ENCODE measurements at places on chromosomes 12 and 14. TPM values are rescaled to one million over a fixed set of nuclear protein-coding genes. Genes with fewer than 3 reads are reported as not detected.

FAM186B gene
- total RNA-seq = 0.59 TPM

SLC17A8 gene
- total RNA-seq = not detected

RPAP3 gene
- total RNA-seq = 11.4 TPM

FOXM1 gene
- 2.4 TPM for total RNA-seq

BTG1 gene
- total RNA-seq = 106 TPM

GPR135 gene
- 4.4 TPM for total RNA-seq

RD3L gene
- total RNA-seq = not detected

DNA sequence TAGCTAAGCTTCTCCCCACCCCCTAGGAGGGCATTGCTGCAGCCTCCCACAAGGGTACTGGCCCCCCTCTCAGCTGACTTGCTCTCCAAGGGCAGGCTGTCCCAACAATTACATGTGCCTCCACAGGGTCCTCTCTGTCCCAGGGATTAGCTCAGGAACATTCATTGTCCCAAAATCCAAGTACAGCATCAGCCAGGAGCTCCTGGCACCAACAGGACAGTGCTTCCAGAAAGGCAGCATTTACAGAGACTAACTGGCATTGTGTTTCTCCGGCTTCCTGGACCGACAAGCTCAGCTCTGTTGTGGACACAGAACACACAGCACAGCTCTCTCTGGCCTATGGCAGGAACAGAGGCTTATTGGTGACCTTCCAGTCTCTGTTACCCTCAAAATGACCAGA, 21.7 kb downstream of the ABCD4 start:
- H3K36me3 ChIP-seq = peaks cover 5% of the 10 kb centered on the region
- H3K27me3 ChIP-seq = no peaks in the 10 kb centered on the region
- no peak overlapping the region for H3K4me3 ChIP-seq
- no peak overlapping the region for H3K27ac ChIP-seq
- no peak for DNase-seq

DNA sequence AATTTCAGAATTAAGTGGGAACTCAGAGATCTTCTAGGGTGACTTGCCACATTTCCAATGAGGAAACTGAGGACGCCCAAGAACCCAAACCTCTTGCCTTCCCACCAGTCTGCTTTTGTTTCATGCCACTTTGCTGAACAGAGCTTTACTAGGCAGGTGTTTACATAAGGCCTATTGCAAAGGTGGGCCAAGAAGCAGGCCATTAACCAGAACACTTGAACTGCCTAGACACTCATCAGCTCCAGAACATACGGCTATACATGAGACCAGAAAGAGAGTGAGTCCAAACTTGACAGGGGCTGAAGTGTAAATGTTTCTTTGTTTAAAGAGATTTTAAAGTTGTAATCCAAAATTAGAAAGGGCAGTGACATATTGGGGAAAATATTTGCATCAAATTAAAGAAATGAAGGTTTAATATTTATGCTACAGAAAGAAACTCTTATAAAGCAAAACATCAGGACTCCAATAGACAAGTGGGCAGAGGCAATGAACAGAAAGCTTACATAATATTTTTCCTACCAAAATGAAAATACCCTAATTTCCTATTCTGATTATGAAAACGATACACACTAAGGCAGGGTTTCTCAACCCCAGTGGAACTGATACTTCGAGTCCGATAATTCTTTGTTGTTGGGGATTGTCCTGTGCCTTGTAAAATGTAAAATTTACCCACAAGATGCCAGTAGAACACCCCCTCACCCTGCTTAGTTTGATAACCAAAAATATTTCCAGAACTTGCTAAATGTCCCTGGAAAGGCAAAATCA, 11.7 kb downstream of the BATF start:
- no peak for DNase-seq
- H3K27me3 ChIP-seq = no peaks in the 10 kb centered on the region
- H3K36me3 ChIP-seq = no peaks in the 10 kb centered on the region
- H3K27ac ChIP-seq = peak overlapping the region; percentile 7
- H3K4me3 ChIP-seq = no peak overlapping the region

DNA sequence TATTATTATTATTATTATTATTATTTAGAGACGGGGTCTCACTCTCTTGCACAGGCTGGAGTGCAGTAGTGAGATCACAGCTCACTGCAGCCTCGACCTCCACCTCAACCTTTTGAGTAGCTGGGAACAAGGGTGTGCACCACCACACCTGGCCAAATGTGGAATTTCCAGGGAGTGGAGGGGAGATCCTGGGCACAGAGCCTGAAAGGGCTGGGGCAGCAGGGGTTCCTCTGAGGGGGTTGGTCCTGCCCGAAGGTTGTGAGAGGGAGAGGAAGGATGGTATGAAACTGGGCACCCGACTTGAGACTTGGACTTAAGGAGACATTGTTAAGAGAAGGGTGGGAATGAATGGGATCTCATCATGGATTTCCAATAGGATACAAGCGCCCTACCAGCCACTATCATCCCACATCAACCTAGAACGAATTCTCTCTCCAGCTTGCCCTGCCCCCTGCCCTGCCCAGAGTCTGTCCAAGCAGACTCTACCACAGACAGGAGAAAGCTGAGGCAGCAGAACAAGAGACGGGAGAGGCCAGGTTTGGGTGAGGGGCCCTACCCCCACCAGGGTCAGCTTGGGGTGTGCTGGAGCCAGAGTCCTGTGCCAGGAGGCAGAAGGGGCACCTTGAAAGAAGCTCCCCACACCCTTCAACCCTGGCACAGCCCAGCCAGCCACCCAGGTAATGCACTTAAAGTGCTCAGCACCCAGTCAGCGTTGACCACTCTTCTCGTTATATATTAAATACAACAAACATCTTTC, 2.4 kb upstream of the DYNC1H1 start:
- no peaks in the 10 kb centered on the region for H3K27me3 ChIP-seq
- no peak for DNase-seq
- no peak overlapping the region for H3K4me3 ChIP-seq
- H3K4me1 ChIP-seq = no peaks in the 10 kb centered on the region
- no peak overlapping the region for H3K27ac ChIP-seq
- no peaks in the 10 kb centered on the region for H3K36me3 ChIP-seq

DNA sequence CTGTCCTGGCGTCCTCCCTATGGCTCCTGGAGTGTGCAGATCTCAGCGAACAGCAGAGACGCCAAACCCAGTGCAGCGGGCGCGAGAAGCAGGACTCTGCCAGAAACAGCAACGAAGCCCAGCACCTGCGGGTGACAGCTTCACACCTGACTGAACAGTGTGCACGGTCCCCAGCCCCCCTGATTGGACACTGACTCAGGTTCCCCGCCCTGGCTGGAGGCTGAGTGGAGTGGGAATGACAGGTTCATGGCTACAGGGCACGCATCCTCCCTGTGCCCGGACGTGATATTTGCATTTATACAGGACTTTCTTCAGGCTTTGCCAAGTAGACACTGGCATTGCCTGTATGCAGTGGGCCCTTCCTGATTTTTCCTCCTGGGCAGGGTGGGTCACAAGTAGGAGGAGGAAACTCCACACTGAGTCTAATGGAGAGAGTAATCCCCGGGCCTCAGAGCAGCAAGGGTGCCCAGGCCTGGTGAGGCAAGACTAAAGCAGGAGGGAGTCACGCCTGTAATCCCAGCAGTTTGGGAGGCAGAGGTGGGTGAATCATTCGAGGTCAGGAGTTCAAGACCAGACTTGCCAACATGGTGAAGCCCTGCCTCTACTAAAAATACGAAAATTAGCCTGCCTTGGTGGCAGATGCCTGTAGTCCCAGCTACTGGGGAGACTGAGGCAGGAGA, 71.6 kb downstream of the ASCL4 start:
- H3K36me3 ChIP-seq = no peaks in the 10 kb centered on the region
- H3K27ac ChIP-seq = no peak overlapping the region
- DNase-seq = no peak
- peaks cover 59% of the 10 kb centered on the region for H3K27me3 ChIP-seq
- peaks cover 12% of the 10 kb centered on the region for H3K4me1 ChIP-seq
- H3K4me3 ChIP-seq = no peak overlapping the region

GRCh38 chr12:46517579-46517962, 145.0 kb upstream of the SLC38A2 start:
- no peak overlapping the region for H3K4me3 ChIP-seq
- no peaks in the 10 kb centered on the region for H3K4me1 ChIP-seq
- no peak for DNase-seq

DNA sequence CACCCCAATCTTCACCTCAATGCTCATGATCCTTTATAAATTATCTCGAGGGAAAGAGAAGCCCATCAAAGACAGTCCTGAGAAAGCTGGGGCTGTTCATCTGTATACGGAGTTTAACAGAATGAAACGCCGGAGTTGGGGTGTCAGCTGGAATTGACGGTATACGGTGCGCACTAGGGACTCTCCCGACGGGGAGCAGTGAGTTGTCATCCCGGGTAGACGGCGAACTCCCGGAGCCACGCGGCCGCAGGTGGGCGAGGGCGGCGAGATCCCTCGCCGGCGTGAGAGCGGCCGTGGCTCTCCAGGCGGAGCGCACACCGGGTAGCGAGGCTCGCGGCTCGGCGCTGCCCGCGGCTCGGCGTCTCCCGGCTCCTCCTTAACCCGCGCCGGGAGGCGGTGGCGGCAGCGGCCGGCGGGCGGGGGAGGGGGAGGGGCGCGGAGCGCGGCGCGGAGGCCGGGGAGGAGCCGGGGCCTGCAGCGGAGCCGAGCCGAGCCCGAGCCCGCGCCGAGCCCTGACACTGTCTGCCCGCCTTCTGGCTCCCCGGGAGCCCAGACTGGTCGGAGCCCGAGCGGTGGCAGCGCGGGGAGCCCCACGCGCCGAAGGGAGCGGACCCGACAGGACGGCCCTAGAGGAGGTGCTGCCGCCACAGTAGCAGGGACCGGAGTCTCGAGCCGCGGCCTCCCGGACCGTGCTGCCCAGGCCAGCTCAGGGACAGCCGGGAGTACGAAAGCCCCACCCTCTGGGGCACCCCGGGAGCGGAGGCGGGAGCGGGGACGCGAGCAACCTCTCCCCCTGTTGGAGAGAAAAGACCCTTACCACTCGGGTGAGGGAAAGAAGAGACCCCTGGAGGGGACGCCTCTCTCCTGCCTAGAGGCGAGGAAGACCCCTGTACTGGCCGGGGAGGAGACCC, at the start of gene FOXJ2:
FOXJ2 (plus strand) TSS at position 475 of the 911 bp plus-strand sequence. CDS start 7,117 bp downstream, outside the sequence.
- H3K27me3 ChIP-seq = no peaks in the 10 kb centered on the region
- peak; percentile 77 for DNase-seq
- H3K4me1 ChIP-seq = peaks cover 32% of the 10 kb centered on the region
- H3K36me3 ChIP-seq = no peaks in the 10 kb centered on the region
- peak within 1 kb of the TSS; percentile 95 for H3K4me3 ChIP-seq
- peak within 1 kb of the TSS; percentile 96 for H3K27ac ChIP-seq

DNA sequence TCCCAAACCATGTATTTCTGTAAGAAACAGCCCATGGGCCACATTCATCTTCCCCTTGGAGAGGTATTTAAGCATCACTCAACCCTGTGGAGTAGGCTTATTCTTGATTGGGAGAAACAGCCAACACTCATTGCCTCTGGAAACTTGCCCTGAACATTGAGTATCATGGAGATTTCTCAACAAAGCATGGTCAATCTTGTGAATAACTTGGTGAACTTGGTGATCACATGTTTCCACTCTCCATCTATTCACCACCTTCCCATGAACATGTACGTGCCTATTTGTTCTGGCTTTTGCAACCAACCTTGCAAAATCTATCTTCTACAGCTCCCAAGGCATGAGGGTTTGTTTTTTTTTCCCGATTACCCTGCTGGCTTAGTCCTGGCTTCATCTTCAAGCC, 163.2 kb downstream of the PAH start:
- no peak overlapping the region for H3K4me3 ChIP-seq
- no peak for DNase-seq
- H3K27ac ChIP-seq = peak overlapping the region; percentile 84

DNA sequence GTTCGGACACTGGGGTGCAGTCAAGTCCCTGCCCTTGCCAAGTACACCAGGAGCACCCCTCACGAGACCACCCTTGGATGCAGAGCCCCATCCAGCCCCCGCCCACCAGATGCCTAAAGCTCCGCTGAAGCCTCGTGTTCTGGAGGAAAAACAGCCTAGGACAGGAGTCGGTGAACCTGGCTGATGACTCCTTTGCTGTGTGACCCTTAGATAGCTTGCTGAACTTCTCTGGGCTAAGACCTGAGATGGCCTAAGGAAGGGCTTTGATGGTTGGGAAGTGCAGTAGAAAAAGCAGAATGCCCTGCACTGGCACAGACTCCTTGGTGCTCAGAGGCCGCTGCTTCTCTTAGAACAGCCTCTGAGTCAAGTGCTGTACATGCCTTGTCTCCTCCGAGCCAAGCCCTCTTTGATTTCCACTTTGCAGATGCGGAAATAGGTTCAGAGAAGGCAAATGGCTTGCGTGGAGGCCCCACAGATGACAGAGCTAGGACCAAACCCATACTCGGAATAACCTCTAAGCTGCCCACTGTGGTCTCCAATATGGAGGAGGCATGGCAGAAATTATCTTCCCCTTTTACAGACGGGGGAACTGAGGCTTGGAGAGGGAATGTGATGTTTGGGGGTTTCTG, 52.3 kb downstream of the MVK start:
- no peak overlapping the region for H3K27ac ChIP-seq
- no peak overlapping the region for H3K4me3 ChIP-seq
- peaks cover 6% of the 10 kb centered on the region for H3K4me1 ChIP-seq
- no peak for DNase-seq
- H3K27me3 ChIP-seq = peaks cover 20% of the 10 kb centered on the region
- H3K36me3 ChIP-seq = no peaks in the 10 kb centered on the region

DNA sequence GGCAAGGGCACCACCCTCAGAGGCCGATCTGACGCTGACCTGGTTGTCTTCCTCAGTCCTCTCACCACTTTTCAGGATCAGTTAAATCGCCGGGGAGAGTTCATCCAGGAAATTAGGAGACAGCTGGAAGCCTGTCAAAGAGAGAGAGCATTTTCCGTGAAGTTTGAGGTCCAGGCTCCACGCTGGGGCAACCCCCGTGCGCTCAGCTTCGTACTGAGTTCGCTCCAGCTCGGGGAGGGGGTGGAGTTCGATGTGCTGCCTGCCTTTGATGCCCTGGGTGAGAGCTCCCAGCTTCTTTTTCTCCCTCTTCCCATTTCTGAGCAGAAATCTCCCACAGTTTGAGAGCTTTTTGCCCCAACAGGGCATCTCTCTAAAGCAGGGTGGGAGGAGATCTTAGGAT, 1.8 kb downstream of the OAS1 start:
- peak overlapping the region; percentile 53 for H3K4me3 ChIP-seq
- no peak overlapping the region for H3K27ac ChIP-seq
- H3K36me3 ChIP-seq = no peaks in the 10 kb centered on the region
- H3K27me3 ChIP-seq = no peaks in the 10 kb centered on the region
- DNase-seq = no peak

DNA sequence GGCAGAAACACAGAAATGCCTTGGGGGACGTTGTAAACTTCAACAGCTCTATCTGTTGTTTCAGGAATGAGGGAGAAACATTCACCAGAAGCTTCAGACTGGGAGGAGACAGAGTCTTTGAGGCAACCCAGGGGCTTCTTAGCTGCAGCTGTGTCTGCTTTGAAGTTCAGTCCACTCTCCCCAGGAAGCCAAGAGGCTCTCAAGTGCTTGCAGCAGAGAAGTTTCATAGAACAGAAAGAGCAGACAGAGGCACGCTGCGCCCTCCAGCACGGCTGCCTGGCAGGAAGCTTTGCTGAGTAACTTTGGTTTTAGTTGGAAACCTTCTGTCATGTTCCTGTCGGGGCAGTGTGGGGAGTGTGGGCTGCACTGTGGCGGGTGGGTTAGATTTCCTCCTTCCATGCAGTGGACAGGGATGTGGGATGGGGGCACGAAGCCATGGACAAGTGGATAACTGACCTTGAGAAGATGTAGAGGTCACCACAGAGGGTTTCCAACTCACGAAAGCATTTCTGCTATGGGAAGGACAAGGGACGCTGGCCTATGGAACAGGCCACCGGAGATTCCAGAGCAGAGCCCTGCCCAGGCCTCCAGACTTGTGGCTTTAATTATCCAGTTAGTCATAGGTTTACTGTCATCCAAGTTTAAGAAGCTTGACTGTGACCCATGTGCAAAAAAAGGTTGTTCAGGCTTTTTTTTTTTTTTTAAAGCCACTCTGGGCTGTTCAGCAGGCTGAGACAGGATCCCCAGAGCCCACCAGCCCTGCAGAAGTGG, 107.7 kb downstream of the ARF6 start:
- H3K27ac ChIP-seq = peak overlapping the region; percentile 96
- DNase-seq = peak; percentile 78
- H3K36me3 ChIP-seq = no peaks in the 10 kb centered on the region
- no peak overlapping the region for H3K4me3 ChIP-seq
- H3K4me1 ChIP-seq = peaks cover 25% of the 10 kb centered on the region
- H3K27me3 ChIP-seq = no peaks in the 10 kb centered on the region
